ENCODE measurements at places on chromosomes 6 and 20. TPM values are rescaled to one million over a fixed set of nuclear protein-coding genes. Genes with fewer than 3 reads are reported as not detected.

- peak; percentile 65 for DNase-seq
These were observed 71.4 kb upstream of the TULP1 start for GRCh38 chr6:35583893-35584688.

DNA sequence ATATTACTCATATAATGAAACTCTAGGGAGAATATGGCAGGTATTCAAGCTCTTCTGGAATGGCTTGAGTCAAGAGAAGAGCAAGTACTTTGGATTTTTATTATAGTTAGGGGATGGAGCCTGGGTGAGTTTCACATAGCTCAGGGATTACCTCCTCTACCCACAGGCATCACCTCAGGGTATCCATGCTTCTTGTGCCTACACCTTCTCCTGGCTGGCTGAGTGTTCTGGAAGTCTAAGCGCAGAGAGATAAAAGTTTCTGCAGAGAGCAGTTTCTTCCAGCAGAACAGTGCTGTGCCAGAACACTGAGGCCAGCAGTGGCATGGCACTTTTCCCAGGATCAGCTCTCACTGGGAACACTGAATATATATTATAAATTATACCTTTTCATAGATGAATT is 199.7 kb upstream of the KCNQ5 start:
- DNase-seq = peak; percentile 74

DNA sequence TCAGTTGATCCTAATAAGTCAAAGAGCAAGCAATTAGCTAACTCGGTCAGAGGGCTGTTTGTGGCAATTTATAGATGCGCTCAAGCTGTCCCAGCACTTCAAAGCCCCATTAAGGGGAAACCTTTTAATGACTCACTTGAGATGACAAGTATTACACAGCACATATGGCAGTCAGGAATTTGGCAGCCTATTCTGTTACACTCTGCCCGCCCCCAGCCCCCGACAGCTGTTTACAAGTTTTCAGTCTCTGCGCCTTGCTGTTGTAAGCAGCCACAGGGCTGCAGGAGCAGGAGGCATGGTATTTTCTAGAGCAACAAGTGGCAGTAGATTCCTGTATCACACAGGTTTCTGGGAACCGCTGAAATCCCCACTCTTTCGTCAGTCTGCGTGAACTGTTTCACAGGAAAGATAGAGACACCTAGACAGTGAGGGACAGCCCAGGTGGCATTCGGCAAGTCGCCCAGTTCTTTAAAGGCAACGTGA is 263.0 kb downstream of the FOXC1 start:
- no peak for DNase-seq

GRCh38 chr20:60011512-60012507 is 53.6 kb downstream of the CDH26 start:
- no peak for DNase-seq

GRCh38 chr6:3340894-3341293 is 82.1 kb downstream of the PSMG4 start:
- DNase-seq = no peak

DNA sequence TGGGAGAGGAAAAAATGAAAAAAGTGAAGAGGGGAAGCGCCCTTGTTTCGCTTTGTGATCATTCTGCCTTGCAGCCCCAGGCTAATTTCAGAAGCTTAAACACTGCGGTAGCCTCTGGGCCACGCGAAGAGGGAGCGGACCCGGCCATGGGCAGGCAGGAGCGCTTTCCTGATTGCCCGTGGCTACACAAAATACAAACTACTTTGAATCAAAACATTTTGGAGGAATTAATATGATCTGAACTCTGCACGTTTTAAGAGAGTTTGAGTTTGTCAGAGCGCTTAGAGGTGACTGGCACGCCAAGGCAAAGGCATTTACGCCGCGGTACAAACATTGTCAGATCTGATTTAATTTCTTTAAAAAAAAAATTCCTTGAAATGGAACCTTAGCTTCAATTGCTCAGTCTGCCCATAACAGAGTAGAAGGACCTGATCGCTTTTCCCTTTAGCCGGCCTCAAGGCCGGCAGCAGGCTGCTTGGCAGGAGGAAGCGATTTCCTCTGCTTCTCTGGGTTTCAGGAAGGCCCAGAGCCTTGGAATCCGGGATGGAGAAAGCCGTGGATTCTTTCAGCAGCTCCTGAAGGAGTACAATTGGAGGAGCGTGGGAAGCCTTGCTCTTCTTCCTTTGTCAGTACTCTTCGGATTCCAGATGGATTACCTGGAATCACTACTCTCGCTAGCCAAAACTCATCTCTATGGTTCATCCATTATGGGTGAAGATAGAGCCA is 9.7 kb downstream of the TFAP2D start:
- no peak for DNase-seq

DNA sequence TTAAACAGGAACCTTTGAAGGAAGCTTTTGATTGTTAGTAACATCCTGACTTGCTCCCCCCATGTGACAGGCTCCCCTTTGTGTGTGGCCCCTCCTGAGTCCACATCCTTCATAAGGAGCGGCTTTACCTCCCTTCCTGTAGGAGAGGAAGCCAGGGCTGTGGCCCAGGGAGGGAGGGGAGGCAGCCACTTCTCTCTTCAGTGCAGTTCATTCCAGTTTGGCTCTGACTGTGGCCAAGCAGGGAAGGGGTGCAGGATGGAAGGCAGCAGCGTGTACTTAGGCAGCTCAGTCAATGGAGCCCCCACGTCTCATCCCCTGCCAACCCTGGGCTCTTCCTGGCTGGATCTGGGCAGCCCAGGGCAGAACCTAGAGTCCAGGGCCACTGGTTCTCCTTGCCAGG is 295.2 kb downstream of the QKI start:
- no peak for DNase-seq

DNA sequence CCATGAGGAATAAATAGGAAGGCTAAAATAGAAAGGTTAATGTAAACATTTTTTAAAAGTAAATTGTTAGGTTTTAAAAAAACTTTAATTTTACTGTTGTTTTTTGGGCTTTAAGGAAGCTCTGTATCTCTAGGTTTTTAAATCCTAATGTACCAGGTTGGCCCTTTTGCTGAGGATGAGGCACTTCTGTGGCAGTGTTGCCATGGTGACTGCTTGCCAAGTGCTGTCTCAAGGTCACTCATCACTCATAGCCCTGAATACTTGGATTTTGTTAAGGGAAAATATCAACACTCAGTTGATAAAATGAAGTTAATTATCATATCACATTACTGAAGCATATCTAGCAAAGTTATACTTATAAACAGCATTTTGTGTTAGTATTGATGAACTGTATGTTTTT is 50.2 kb downstream of the NCOA3 start:
- DNase-seq = no peak

LMBRD1 gene
- total RNA-seq = 30.0 TPM

TBXT gene
- not detected for total RNA-seq

All from mammary epithelial cell (primary cell).